Activated CD4-positive, alpha-beta T cell treated with anti-CD3 and anti-CD28 coated beads for 24 hours (primary cell): ENCODE measurements at places on chromosomes 3 and 15.

GRCh38 chr3:25863011-25863415 is 73.1 kb downstream of the OXSM start:
- DNase-seq: no peak

DNA sequence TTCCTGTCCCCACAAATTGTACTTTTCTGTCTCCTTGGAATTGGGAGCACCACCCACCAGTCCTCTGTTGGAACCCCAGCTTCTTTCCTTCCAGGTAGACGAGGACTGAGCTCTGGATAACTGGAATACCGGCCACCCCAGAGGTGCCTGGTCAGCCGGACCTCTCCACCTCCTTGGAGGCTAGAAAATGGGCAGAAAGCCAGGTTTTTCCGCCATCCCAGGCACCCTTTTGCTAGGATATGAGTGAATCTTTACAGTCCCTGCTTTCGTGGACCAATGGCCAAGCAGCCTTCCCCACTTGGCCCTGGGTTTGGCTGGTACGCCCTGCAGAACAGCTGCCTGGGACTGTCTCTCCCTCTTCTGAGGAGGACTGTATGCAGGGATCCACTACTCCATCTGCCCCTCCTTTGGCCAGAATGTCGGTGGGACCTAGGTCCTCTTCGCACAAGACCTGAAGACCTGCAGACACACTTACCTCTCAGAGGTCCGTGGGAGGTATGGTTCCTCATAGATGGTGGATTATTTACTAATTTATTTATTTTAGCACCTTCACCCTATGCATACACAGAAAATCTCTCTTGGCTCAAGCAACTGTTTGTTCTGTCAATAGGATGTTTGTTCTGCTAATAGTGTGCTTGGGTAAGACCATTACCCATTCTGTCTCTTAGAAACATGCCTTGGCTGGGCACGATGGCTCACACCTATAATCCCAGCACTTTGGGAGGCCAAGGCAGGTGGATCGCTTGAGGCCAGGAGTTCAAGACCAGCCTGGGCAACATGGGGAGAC is 8.6 kb upstream of the CHAC1 start:
- no peak for DNase-seq

- no peak for DNase-seq
Observed at GRCh38 chr3:37219266-37219665, 44.9 kb upstream of the LRRFIP2 start.

GRCh38 chr3:132615881-132616280 is 18.8 kb downstream of the ACKR4 start:
- DNase-seq: no peak

DNA sequence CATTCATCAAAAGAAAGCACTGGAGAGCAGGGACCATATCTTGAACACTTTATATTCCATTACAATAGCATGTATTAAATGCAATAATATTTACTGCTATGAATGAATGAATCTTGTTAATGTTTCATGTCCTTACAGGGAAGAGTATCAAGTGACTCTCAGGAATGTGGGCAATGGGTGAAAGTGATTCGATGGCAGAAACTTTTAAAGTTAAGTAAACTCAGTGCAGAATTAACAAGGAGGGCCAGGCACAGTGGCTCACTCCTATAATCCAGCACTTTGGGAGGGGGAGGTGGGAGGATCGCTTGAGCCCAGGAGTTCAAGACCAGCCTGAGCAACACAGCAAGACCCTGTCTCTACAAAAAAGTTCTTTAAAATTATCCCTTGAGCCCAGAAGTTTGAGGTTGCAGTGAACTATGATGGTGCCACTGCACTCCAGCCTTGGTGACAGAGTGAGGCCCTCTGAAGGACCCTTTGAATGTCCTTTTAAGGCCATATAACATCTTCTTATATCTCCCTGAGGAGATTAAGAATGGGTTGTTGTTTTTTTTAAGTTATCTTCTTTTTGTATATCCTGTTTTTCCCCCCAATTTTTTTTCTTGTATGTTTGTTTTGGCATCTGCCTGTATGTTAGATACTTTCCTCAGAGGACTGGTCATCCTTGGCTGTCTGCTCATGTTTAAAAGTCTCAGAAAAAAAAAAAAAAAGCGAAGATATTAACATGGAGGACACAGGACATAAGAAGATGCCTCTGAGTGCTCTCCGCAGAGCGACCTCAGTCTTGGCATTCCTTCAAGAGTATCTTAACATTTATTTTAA is 9.6 kb upstream of the FSIP1 start:
- DNase-seq: no peak

- no peak for DNase-seq
Observed at GRCh38 chr15:62491642-62492041, 326.6 kb upstream of the C2CD4B start.

GRCh38 chr15:92579931-92580470 is 75.6 kb downstream of the FAM174B start:
- no peak for DNase-seq

GRCh38 chr3:13333236-13333897 is 86.8 kb downstream of the NUP210 start:
- no peak for DNase-seq

DNA sequence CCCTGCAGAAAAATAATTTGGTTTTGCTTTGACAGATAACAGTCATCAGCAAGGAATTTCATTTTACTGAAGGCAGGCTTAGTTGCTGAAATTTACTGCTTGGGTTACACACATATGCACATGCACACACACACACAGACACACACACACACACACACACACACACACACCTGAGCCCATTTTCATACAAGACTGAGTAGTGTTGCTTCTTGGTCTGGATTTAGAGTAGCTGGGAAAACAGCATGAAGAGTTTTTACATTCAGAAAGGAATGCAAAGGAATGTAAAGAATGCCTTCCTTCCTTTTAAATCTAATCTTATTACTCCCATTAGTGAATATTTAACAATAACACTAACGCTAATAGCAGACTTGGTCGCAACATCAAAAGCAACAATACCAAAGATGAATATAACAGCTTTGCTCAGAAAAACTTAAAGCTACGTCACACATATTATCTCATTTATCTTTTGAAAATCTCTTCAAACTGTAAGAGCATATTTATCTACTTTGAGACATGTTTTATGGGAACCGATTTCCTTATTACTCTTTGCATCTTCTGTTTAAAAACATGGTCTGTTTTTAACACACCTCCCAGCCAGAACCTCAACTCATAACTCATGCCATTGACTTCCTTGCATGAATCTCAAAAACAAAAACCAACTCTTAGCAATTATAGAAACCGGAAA is 32.5 kb downstream of the RFTN1 start:
- DNase-seq: no peak

- no peak for DNase-seq
Observed at GRCh38 chr15:93291380-93291779, 202.4 kb upstream of the RGMA start.

DNA sequence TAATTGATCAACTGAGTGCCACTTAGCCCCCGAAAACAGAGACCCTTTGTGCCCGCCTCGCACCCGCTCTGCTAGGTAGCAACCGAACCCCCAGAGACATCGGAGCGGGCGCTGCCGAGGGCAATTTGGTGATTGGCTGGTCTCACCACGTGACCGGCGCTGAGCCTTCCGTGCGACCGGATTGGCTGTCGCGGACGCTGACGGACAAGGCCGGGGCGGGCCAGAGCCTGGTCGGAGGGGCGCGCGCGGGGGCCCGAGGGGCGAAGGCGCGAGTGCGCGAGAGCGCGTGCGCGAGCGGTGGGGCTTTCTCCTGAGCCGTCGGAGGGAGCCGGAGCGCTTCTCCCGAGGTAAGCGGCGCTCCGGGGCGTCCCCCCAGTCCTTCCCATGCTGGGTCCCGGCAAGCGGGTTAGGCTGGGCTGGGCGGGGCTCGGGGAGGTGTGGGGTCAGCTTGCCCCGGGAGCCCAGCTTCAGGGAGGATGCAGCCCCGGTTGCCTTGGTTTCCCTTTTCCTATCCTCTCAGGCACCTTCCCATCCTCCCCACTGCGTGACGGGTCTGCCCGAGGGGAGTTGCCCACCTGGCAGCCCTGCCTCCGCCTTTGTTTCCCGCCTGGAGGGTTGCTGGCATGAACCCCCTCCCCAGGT is at the start of gene TMEM108:
Gene TMEM108, plus strand, starts transcription at position 303 of the 642 bp plus-strand sequence.
- no peak for DNase-seq

DNA sequence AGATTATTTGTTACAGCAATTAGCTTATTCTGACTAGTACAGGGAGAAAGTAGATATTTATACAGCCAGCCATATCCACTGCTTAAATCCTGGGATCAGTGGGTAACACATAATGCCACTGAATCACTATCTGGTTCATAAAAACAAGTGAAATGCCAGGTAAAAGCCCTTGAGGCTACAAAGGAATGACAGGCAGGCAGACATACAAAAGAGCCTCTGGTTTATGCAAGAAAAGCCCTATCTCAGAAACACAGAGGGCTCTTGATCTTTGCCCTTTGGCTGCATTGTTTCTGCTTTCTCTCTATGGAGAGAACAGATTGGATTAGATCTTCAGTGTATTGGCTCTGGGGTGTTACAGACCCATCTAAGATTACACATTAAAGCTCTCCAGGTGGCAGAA is 115.4 kb upstream of the GADL1 start:
- no peak for DNase-seq

DNA sequence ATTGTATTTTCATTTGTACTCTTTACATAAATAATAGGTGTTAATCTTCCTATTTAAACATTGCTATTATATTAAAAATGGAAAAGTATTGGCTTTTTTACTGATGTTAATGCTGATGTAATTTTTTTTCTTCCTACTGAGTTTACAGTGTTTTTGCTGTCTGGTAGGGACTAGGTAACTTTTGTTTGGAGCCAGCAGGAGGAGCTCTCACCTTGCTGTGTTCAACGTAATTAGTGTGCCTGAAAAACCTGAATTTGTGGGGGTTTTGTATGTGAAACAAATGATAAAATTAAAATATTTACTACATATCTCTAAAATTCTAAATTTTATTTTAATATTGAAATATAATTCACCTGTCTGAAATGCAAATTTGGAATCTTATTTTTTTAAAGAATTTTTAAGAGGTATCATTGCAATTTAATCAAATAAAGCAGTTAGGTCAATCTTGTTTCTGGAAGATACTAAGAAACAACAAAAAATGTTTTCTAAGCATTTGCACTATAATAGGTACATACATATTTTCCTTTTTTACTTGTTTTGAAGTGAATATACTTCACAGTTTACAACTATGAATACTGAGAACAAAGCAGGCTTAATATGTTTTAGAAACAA is 48.8 kb downstream of the EPHA6 start:
- DNase-seq: no peak

- DNase-seq: no peak
Observed at GRCh38 chr15:28897861-28898585, 12.2 kb downstream of the APBA2 start.

- no peak for DNase-seq
Observed at GRCh38 chr3:23650371-23651140, 155.2 kb upstream of the UBE2E1 start.

GRCh38 chr15:39365161-39365560 is 215.7 kb upstream of the THBS1 start:
- no peak for DNase-seq

DNA sequence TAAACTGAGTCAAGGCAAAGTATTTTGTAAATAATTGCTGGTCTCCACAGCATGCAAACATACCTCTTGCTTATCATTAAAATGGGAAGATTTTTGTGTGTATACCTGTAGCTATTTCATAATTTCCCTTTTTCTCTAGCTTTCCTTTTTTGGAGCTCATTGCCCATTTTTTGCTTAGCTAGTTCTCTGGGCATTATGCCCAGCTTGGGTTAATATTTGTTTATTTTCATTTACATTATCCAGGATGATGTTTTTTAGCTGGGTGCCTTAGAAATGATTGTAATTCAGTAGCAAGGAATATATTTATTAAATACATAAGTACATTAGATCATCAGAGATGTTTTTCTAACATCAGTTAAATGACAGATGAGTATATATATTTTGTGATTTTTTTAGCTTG is 1271.7 kb upstream of the GBE1 start:
- no peak for DNase-seq

GRCh38 chr3:38029400-38030125 is at the start of gene PLCD1:
Gene PLCD1, minus strand, starts transcription at chr3:38029642. Its CDS starts 103 bp downstream, at chr3:38029539.
- no peak for DNase-seq
